ENCODE measurements at places on chromosomes 12 and 14. TPM values are rescaled to one million over a fixed set of nuclear protein-coding genes. Genes with fewer than 3 reads are reported as not detected.

DNA sequence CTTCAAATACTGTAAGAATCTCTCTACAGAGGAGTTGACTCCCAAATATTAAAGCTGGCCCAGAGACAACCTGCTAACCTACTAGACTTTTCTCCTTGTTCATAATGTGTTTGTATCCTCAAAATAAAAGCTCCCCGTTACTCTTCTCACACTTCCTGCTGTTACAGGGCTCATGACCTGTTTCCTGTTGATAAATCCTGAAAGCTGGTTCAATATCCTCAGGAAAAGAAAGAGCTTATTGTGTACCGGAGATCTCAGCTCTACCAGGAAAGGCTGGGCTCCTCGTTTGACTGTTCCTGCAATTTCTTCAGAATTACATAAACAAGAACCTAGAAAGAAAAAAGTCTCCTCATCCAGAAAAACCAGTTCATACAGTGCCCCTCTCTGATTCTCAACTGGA lies 30.8 kb downstream of the CLEC1A start:
- no peak for DNase-seq

GRCh38 chr14:69046476-69046860 lies 67.4 kb upstream of the ACTN1 start:
- no peak for DNase-seq

DNA sequence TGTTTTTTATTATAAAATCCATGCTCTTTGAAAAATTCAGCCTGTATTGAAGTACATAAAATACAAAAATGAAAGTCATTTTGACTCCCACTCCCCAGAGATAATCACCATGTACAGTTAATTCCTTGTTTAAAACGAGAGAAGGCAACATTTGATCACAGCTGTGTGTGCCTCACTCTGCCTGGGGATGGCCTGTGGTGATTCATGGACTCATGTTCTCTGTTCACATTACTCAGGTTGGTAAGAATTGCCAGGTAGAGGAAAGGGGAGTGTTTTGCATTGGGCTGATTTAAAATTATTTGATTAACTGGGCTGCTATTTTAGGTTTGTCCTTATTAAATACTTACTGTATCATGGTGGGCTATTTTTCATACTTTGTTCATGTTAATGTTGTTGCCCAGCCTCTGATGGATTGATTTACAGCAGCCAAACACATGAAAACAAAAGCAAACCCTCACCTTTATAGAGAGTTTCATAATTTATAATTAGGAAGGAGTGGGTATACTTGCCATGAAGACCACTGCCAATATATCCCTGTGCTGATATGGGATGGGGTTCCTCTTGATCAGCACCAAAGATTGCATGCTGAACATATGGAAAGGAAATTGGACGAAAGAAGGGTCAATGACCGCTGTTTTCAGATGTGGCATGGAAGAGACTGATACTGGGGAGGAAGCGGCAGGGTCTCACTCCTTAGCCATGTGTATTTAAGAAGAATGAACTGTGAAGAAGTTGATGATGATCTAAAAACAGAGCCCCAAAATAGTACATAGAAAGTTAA lies 3.0 kb downstream of the ZBTB1 start:
- no peak for DNase-seq

GRCh38 chr14:49980027-49980426 lies 87.1 kb downstream of the ARF6 start:
- no peak for DNase-seq

DNA sequence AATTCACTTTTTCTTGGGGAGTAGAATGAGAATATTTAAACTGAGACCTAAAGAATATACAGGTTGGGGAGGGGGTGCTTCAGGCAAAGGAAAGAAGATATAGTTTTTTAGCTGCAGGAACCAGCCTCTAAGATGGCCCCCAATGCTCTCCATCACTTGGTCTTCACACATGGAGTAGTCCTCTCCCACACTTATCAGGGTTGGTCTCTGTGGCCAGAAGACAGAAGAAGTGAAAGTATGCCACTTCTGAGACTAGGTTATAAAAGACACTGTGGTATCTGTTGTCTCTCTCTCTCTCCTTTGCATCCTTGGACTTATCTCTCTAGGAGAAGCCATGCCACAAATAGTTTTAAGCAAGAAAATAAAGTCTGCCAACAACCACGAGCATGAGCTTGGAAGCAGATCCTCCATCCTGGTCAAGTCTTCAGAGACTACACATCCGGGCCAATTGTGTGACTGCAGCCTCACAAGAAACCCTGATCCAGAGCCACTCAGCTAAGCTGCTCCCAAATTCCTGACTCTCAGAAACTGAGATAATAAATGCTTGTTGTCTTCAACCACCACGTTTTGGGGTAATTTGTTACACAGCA lies 18.0 kb downstream of the PUS7L start:
- no peak for DNase-seq

DNA sequence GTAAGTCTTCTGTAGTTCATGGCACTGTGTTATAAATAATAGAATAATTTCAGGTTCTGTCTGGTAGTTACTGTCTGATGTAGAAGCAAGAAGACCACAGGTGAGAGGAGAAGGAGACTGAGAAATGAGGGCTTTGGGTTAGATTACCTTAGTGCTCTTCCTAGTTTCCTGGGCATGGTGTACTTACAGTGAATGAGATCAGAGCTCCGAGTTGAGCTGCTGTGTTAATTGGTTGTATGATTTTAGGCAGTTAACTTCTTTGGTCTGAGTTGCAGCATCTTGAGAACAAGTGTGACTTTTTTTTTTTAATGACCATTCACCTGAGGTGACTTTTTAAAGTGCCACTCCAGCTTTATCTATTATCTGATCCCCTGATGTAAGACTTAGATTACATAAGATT lies 41.5 kb downstream of the WDR20 start:
- DNase-seq = no peak

- no peak for DNase-seq
These were observed 24.9 kb downstream of the TCTN1 start for GRCh38 chr12:110638796-110639195.

DNA sequence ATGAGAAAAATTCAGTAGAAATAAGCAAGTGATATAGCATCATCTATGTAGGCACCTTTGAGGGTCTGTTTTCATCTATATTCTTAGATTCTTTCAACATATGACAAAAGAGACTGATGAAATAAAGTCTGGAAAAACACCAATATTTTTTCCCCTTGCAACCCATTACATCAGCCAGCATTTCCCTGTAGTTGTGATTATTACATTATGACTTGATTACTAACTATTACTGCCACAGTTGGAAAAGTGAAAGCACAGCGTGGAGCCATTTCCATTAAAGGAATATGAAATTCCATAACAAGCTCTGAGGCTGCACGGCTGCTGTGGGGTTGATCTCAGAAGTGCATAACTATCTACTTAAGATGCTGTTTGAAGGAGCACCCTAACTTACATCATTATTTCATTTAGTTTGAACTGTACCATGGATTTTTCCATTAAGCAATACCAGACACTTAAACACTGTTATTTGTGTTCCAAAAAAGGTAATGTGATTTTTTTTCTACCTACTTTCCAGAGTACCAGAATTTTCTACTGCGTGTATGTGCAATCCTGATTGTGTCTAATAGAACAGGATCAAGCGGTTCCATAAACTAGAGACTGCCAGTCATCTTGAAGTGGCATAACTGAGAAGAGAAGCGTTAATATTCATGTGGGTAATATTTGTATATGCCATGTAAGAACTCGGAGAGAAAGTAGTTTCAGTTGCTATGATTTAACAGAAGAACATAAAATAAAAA lies 405.5 kb downstream of the MDGA2 start:
- DNase-seq = no peak

- peak; percentile 86 for DNase-seq
These were observed at the start of gene LRR1 for GRCh38 chr14:49598485-49599300. TSS of gene LRR1 (plus strand) at chr14:49598940. CDS start at chr14:49599021, 81 bp downstream.

DNA sequence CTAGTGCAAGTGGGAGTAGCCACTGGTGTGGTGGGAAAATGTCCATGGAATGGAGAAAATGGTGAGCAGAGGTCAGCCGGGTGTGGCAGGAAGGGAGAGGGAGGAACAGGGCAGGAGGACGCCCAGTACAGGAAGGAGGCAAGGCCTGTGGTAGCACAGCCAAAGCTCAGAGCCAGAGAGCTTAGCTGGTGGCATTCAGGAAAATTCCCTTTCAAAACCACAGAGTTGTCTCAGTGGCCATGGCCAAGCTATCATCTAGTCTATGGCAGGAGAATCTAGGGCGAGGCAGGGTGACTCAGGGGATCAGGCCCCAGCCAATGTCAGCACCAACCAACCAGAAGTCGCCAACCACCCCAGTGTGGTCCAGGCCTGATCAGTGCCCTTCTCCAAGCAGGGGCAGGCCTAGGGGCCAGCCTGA lies 67.7 kb upstream of the DDX11 start:
- no peak for DNase-seq

GRCh38 chr14:97107080-97107479 lies 309.9 kb downstream of the VRK1 start:
- no peak for DNase-seq

Gene PTGES3
- total RNA-seq = 86.4 TPM

Gene IL26
- not detected for total RNA-seq
